ENCODE measurements at places on chromosomes 3 and 15. TPM values are rescaled to one million over a fixed set of nuclear protein-coding genes. Genes with fewer than 3 reads are reported as not detected.
A peak's percentile ranks its signal among the peaks of the same experiment; 100 is the strongest.

The GP9 gene
- total RNA-seq, result not detected

The UBAP1L gene
- total RNA-seq, result 9.6 TPM

The ELL3 gene
- 95.5 TPM for total RNA-seq

The TEX55 gene
- not detected for total RNA-seq

The CD47 gene
- total RNA-seq, result 158 TPM

The SLC2A2 gene
- not detected for total RNA-seq

The PLS1 gene
- 0.66 TPM for total RNA-seq

The LDHAL6B gene
- total RNA-seq, result not detected

The CFAP100 gene
- total RNA-seq, result not detected

The SPTSSB gene
- not detected for total RNA-seq

The FETUB gene
- total RNA-seq, result not detected

The ARNT2 gene
- total RNA-seq, result not detected

DNA sequence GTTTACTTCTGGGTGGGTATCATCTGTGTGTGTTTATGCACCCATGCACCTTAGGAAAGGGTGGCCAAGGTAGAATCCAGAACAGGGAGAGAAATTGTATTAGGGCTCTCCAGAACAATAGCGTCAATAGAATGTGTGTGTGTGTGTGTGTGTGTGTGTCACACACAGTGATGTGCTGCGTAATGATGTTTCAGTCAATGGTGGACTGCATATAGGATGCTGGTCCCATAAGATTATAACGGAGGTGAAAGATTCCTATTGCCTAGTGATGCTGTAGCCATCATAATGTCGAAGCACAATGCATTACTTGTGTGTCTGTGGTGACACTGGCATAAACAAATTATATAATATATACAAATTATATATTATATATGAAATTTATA, 69.3 kb upstream of the PRR23C start:
- DNase-seq, result no peak
- no peak overlapping the region for H3K4me3 ChIP-seq
- H3K27ac ChIP-seq, result no peak overlapping the region
- H3K4me1 ChIP-seq, result peaks cover 4% of the 10 kb centered on the region
- H3K36me3 ChIP-seq, result no peaks in the 10 kb centered on the region
- peaks cover 8% of the 10 kb centered on the region for H3K27me3 ChIP-seq

DNA sequence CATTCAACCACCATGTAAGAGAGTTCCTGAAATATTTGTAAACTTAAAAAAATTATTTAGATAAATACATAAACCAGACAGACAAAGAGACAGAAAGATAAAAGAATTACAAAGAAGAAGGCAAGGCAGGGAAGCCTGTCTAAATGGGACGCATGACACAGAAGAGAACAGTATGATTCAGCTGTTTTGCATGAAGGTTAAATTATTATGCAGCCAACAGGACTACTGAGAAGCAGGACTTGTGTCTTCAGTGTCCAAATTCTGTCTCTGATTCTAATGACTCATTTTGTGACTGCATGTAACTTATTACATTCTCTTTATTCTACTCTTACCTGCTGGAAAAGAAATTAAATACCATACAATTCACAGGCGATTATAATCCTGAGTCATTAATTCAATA, 340.4 kb upstream of the KCNMB2 start:
- DNase-seq, result no peak
- no peak overlapping the region for H3K27ac ChIP-seq
- H3K4me3 ChIP-seq, result no peak overlapping the region
- H3K27me3 ChIP-seq, result peaks cover 4% of the 10 kb centered on the region

- H3K4me3 ChIP-seq, result no peak overlapping the region
- H3K27ac ChIP-seq, result no peak overlapping the region
- H3K27me3 ChIP-seq, result no peaks in the 10 kb centered on the region
- no peaks in the 10 kb centered on the region for H3K36me3 ChIP-seq
- no peak for DNase-seq
- no peaks in the 10 kb centered on the region for H3K4me1 ChIP-seq
These were observed 813.1 kb downstream of the NAALADL2 start for GRCh38 chr3:175672119-175672689.

DNA sequence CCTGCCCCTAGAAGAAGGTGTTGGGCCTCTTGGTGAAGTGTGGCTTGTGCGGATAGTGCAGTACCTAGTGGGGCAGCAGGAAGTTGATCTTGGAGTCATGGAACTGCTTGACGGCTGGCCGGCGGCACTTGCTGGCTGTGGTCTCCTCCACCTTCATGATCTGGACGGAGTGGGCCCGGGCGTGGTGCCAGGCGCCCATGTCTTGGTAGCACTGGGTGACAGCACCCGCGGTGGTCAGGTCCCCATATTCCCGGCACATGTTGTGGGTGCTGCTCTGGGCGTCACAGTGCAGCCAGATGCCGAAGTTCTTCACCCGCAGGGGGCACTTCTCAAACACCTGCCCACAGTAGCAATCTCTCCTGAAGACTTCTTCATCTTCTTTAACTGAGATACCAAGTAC, 30.7 kb downstream of the EXOG start:
- H3K36me3 ChIP-seq, result peaks cover 78% of the 10 kb centered on the region
- H3K27ac ChIP-seq, result no peak overlapping the region
- H3K4me1 ChIP-seq, result no peaks in the 10 kb centered on the region
- H3K4me3 ChIP-seq, result no peak overlapping the region
- DNase-seq, result no peak
- H3K27me3 ChIP-seq, result no peaks in the 10 kb centered on the region

GRCh38 chr3:129238945-129239705, 10.3 kb upstream of the COPG1 start:
- H3K27me3 ChIP-seq, result no peaks in the 10 kb centered on the region
- H3K36me3 ChIP-seq, result no peaks in the 10 kb centered on the region
- peaks cover 24% of the 10 kb centered on the region for H3K4me1 ChIP-seq
- peak overlapping the region; percentile 22 for H3K27ac ChIP-seq

DNA sequence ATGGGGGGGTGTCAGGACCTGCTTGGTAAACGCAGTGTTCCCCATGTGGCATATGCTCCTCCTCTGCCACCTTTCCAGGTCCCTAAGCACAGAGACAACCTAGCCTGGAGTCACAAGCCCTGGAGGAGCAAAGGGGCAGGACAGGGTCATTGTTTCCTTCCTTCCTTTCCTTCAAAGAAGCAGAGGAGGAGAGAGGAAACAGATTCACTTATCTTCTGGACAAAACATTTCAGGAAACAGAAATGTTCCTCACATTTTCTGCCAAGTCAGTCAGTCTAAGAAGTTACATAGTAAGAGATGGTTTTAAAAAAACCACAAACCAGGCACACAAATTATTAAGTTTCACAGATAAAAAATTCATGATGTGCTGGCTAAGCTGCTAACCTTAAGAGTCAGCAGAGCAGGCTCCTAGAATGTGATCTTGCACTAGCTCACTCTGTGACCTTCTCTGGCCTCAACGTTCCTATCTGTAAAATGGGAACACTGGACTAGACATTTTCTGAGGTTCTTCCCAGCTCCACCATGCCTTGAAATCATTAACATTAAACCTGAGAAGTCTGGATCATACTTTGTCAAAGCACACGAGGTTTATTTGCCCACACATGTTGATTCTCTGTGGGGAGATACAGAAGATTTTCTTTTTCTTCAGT, 47.9 kb downstream of the ATP13A5 start:
- H3K4me1 ChIP-seq, result no peaks in the 10 kb centered on the region
- H3K4me3 ChIP-seq, result no peak overlapping the region
- H3K36me3 ChIP-seq, result no peaks in the 10 kb centered on the region
- no peak overlapping the region for H3K27ac ChIP-seq
- DNase-seq, result no peak
- H3K27me3 ChIP-seq, result no peaks in the 10 kb centered on the region

DNA sequence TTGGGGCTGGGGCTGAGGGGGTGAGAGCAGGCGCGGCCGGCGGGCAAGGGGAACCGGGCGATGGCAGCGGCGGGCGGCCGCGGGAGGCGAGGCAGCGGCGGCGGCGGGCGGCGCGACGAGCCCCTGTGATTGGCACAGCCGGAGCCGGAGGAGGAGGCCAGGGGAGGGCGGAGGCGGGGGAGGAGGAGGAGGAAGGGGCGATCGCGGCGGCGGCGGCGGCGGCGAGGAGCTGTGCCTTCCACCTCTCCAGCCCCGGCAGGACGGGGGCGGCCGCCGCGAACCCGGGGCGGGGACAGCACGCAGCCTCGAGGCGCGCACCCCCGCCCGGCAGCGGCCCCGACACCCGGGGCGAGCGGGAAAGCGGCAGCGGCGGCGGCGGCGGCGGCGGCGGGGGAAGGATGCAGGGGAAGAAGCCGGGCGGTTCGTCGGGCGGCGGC, at the start of gene SLCO3A1:
TSS of gene SLCO3A1 (plus strand) at position 198 of the 437 bp plus-strand sequence.
- no peaks in the 10 kb centered on the region for H3K36me3 ChIP-seq
- no peak for DNase-seq
- H3K27me3 ChIP-seq, result peaks cover 47% of the 10 kb centered on the region
- H3K4me3 ChIP-seq, result peak within 1 kb of the TSS; percentile 66
- H3K4me1 ChIP-seq, result peaks cover 47% of the 10 kb centered on the region
- H3K27ac ChIP-seq, result no peak within 1 kb of the TSS

DNA sequence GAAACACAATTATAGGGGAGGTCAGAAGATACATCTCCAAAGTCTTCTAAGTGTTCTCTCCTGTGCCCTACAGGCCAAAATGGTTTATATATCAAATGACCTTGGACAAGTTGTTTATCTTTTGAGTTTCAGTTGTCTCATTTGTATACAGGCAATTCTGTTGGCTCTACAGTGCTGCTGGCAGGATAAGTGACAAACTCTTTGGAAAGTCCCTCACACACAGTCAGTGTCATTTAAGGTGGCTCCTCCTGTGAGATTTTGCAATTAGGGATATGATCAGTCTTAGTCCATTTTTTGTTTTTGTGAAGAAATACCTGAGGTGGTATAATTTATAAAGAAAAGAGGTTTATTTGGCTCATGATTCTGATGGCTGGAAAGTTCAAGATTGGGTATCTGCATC, 1035.8 kb upstream of the CFAP20DC start:
- H3K4me1 ChIP-seq, result peaks cover 22% of the 10 kb centered on the region
- no peak overlapping the region for H3K27ac ChIP-seq
- no peak overlapping the region for H3K4me3 ChIP-seq
- no peaks in the 10 kb centered on the region for H3K36me3 ChIP-seq
- H3K27me3 ChIP-seq, result no peaks in the 10 kb centered on the region

DNA sequence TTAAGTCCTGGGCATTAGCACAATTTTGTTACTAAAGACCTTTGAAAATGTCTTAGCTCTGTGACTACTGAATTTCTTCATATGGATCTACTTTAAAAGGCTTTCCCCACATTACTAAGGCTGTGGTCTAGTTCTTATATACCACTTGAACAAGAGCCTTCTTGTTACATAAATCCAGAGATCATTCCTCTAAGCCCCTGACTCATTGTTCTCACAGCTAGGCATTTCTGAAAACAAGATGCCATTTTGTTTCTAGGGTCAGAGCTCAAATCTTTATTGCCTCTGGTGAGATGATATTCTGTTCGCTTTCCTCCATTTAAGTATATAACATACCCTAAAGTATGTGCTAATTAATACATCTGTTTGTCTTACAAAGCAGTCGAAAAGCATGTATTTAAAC, 29.8 kb upstream of the LPP start:
- no peaks in the 10 kb centered on the region for H3K36me3 ChIP-seq
- no peak overlapping the region for H3K27ac ChIP-seq
- peaks cover 6% of the 10 kb centered on the region for H3K27me3 ChIP-seq
- no peak for DNase-seq
- H3K4me1 ChIP-seq, result peaks cover 22% of the 10 kb centered on the region

DNA sequence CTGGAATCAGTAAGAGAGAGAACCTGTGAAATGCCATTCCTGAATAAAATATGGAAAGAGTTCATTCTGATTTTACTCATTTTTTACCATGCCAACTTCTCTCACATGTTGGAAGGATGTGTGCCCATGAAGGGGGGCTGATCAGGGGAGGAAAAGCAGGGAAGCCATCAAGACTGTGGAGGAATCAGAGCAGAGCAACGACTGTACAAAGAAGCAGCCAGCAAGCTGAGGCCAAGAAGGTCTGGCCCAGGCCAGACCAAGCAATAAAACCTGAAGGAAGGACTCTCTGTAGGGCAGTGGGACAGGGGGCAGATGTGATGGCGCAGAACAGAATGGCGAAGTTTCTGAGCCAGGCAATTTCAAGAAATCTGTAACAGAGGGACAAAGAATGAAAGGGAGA, 24.0 kb upstream of the ARNT2 start:
- H3K27me3 ChIP-seq, result peaks cover 19% of the 10 kb centered on the region
- no peaks in the 10 kb centered on the region for H3K4me1 ChIP-seq
- no peaks in the 10 kb centered on the region for H3K36me3 ChIP-seq
- H3K4me3 ChIP-seq, result no peak overlapping the region
- no peak for DNase-seq

- peak overlapping the region; percentile 19 for H3K27ac ChIP-seq
- no peaks in the 10 kb centered on the region for H3K27me3 ChIP-seq
These were observed 15.5 kb downstream of the TBC1D2B start for GRCh38 chr15:78061963-78062427.

GRCh38 chr3:34008836-34009809, 210.7 kb downstream of the PDCD6IP start:
- DNase-seq, result no peak
- peaks cover 11% of the 10 kb centered on the region for H3K4me1 ChIP-seq
- no peaks in the 10 kb centered on the region for H3K27me3 ChIP-seq
- no peak overlapping the region for H3K4me3 ChIP-seq

- H3K4me1 ChIP-seq, result peaks cover 6% of the 10 kb centered on the region
- no peaks in the 10 kb centered on the region for H3K36me3 ChIP-seq
- H3K27me3 ChIP-seq, result no peaks in the 10 kb centered on the region
- no peak overlapping the region for H3K27ac ChIP-seq
- no peak overlapping the region for H3K4me3 ChIP-seq
These were observed 15.2 kb downstream of the SSUH2 start for GRCh38 chr3:8629151-8630021.

DNA sequence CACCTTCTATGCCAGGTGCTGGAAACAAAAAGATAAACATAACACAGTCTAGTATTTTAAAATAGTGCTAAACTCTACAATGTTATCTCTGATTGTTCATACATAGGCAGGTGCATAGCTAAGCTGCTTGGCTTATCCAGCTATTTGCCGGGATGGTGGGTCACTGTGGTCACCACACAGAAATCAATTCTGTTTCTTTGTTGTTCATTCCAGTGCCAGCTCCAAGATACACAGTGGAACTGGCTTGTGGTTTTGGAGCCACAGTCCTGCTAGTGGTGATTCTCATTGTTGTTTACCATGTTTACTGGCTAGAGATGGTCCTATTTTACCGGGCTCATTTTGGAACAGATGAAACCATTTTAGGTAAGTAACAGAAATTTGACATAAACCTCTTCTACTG, 130.2 kb downstream of the IL1RAP start:
- H3K4me3 ChIP-seq, result no peak overlapping the region
- no peak for DNase-seq
- no peak overlapping the region for H3K27ac ChIP-seq

DNA sequence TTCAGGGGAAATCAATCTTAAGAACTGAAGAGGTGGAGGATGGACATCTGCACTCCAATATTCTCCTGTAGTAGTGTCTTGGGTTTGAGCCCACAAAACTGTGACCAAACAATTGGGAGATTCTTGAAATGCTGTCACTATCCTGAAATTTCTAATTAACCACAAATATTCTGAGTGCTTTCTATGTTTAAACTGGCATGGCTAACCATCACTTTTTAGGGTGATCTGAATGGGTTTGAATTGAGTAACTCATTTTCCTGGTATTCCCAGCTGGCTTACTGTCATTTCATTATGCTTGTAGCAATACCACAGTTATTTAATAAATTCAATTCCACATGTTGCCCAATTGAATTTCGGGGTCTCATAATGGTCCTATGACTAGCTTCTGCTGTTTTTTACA, 216.9 kb upstream of the DCBLD2 start:
- no peaks in the 10 kb centered on the region for H3K27me3 ChIP-seq
- no peak overlapping the region for H3K4me3 ChIP-seq
- DNase-seq, result no peak
- H3K36me3 ChIP-seq, result no peaks in the 10 kb centered on the region

GRCh38 chr15:68059630-68060029, 5.5 kb downstream of the PIAS1 start:
- peaks cover 60% of the 10 kb centered on the region for H3K4me1 ChIP-seq
- peaks cover 20% of the 10 kb centered on the region for H3K36me3 ChIP-seq
- no peak overlapping the region for H3K27ac ChIP-seq
- H3K4me3 ChIP-seq, result no peak overlapping the region
